Stimulated activated CD8-positive, alpha-beta memory T cell treated with anti-CD3 and anti-CD28 coated beads, Interleukin-7, amount 100 ng/mL, for 1 hour (primary cell): ENCODE measurements at places on chromosomes 3 and 15.

DNA sequence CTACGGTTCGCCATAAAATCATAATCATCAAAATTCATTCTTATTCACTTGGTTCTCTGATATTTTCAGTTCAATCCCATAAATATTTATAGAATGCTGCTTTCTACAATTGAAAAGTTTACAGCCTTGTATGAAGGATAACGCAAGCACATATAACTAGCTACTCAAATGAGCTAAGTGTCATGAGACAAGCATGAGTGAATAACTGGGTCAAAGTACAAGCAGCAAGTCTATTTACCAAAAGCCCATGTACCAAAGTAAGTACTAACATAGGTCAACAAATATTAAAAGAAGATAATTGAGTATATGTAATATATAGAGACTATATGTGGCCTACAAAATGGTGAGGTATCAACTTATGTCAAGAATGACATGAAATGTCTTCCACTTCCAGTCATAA, 596.6 kb downstream of the GBE1 start:
- DNase-seq, result no peak

GRCh38 chr3:178392511-178392926, 143.7 kb upstream of the KCNMB2 start:
- DNase-seq, result no peak

- DNase-seq, result no peak
These were observed 73.2 kb downstream of the CHDH start for GRCh38 chr3:53773021-53773436.

DNA sequence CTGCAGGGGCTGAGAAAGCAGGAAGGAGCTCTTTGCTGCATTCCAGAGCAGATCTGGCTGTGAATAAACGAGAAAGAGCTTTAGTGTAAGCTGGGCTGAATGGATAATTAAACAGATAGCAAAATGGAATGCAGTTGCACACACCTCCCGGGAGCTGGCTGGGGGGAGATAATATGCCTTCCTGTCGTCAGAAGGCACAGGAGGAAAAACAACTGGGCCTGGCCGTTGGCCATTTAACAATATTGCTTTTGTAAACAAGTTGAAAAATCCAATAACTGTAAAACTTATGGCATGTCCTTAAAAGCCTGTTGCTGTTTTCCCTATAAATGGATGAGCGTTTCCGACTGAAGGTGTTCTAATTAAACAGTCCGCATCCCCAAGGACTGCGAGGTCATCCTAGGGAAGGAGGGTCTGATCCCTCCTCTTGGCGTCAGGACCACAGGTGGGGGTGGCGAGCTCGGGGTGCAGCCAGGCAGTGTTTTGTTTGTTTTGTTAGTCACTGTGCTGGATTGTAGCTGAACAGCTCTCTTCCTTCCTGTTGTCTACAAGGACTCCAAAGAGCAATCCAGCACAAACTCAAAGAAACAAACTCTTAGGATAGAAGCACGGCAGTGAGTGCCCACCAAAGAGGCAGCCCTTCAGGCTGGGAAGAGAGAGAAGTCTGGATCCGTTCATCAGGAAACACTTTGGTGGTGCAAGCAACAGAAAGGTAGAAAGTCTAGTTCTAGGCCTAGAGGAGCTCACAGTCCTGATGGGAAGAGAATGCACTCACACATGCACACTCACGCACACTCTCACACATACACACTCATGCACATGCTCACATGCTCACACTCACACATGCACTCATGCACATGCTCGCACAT, 133.4 kb upstream of the SMAD3 start:
- DNase-seq, result no peak

DNA sequence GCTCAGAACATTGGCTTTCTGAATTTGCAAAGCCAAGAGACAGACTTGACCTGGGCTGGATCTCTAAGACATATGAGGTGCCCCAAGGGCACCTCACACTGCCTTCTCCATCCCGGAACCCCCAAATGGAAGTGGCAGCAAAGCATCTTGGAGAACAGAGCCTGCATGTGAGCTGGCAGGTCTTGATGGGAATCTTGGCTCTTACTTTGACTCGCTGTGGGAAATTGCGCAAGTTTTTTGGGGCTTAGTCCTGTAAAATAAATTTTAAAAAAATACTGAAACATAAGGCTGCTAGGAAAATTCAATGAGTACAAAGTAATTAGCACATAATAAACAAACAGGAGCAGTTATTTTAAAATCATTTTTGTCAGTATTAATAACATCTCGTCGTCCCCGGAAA, 13.7 kb upstream of the SEC22A start:
- DNase-seq, result no peak

DNA sequence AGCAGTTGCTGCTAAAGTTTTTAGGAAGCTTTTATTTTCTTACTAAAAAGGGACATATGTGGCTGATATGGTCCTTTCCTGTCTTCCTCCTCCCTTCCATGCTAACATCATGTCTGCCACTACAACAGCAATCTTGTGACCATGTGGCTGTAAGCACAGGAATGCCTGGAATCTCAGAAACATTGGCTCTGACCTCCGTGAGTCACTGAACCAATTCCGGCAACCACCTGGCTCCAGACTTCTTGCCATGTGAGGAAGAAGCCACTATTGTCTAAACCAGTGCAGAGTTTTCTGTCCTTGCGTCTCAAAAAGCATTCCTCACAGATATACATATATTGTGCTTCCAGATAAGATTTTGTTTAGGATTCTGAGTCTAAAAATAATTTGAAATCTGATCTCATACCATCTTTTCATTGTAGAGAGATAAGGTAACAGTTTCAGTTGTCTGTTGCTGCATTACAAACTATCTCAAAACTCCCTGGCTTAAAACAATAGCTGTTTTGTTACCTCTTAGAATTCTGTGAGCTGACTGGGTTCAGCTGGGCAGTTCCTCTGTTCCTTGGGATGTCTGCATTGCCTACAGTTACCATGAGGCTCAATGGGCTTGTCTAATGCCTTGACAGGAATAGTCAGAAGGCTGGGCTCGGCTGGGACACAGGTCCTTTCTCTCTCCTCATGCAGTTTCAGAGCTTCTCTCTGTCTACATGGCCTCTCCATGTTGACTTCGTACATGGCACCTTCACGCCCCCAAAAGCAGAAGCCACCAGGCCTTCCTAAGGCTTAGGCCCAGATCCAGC, 77.3 kb upstream of the MAGI1 start:
- no peak for DNase-seq

DNA sequence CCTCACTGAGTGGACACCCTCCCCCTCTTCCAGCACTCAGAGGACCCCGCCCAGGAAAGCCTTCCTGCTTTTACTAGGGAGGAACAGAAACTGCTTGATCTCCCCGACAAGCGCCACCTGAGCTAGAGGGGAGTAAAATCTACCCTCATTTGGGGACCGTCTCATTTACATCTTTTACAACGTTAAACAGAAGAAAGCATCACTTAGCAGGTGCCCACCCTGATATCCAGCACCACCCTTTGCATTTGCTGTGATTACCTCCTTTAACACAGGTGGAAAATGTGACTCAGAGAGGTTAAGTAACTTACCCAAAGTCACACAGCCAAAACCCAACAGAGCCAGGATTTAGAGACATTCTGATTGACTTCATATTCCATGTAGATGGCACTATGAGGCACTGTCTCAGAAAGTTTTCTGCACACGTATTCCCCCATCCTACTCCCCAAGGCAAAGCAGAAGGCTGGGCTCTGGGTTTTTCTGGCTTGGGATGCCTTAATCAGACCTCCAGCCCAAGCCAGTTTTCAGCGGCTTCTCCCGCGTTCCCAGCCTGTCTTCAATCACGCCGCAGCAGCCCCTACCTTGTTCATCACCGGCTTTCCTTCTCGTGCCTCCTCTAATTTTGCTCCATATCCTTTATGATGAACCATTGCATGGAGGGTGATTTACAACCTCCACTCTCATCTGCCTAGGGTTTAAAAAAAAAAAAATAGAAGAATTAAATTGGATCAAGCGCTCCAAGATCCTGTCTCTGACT, 314.6 kb upstream of the PROK2 start:
- DNase-seq, result no peak

- no peak for DNase-seq
These were observed 25.9 kb downstream of the PTPN23 start for GRCh38 chr3:47406762-47407149.

GRCh38 chr3:194382196-194382891, 12.8 kb upstream of the LRRC15 start:
- DNase-seq, result no peak

GRCh38 chr15:40155270-40155910, 5.5 kb upstream of the BUB1B start:
- no peak for DNase-seq

DNA sequence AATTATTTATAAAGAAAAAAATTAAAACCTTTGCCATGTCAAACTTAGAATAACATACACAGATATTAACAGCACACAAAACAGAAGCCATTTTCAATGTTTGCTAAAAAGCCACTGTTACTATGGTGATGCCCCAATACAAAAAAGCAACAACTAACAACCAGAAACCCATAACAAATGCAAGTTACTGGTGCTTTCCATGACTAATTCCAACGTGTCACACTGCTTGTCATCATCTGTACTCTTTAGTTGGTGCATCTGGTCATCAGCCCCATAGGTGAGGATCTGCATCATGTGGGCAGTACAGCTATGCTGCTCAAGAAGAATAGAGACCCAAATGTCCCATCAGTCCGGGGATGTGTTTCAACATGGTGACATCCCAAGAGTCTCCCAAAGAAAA, 52.8 kb downstream of the ATP8B4 start:
- no peak for DNase-seq

DNA sequence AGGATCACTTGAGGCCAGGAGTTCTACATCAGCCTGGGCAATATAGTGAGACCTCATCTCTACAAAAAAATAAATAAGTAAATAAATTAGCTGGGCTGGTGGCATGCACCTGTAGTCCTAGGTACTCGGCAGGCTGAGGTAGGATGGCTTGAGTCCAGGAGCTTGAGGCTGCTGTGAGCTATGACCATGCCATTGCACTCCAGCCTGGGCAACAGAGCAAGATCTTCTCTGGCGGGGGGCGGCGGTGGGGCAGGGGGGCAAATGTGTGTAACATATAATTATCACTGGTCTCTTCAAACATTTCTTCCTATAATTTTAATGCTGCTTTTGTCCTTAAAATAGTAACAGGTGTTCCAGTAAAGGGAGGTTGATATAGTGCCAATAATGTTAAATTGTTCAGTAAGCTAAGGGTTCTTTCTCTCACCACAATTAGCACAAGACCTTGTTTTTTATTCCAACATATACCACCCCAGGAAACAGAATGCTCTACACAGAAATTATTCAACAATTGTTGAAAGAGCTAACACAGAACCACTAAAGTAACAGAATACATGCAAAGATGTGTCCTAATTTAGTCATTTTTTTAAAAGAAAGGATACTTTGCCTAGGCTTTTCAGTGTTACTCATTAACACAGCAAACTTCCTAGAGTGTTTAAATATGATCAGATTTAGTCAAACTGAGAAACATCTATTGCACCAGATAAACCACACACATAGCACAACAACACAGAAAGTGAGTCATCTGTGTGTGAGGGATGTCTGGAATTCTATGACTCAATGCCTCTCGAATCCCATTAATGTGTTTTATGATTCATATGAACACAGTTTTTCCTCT, 29.1 kb downstream of the ANKRD28 start:
- no peak for DNase-seq

DNA sequence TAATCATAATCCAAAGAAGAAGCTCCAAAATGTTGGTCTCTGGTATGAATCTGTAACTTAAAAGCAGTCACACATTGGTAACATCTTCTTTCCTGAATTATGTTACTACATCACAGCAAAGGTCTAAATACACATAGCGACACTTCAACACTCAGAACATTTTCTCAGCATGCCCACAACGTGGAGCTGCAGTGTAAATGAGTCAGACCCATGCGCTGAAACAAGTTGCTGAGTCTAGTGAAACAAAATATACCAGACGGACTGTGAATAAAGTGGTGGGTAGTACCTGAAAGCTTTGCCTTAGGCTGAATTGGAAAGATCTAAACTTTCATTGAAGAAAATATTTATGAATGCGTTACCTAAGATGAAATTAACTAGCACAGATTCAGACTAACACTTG, 33.2 kb upstream of the GOLGA8B start:
- no peak for DNase-seq

- DNase-seq, result no peak
These were observed 34.2 kb downstream of the ATP2B2 start for GRCh38 chr3:10471054-10471688.

DNA sequence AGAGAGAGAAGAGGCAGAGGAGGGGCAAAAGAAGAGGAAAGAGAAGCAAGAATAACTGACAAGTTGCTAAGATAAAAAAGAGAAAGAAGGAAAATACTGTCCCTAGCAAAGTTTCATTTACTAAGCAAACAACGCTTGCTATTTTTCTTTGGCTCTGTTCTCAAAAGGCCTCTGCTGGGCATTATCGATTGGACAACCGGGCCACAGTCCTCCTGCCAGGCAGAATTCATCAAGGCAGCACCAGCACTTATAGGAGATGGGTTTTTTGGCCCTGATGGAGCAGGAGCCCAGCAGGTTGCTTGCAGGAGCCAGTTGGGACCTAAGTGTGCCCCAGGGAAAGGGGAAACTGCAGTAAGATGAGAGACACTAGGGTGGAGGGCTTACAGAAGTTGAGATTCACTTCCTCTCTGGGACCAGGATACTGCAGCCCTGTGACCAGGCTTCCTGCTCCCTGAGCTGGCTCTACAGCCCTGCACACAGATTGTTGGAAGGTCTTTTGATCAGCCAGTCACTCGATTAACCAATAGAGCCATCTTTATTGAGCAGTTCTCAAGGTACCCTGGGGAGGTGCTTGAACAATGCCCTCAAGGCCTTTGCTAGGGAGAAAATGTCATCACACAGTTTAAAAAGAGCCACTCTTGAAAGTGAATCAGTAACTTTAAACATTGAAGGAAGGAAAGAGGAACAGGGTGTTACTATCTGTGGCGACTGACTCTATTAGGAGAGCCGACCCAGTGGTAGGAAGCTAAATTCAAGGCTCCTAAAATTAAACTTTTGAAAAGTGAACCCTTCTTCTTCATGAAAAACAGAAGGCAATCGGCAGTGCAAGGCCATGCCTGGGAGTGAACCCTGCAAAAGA, 28.8 kb upstream of the GLCE start:
- no peak for DNase-seq

DNA sequence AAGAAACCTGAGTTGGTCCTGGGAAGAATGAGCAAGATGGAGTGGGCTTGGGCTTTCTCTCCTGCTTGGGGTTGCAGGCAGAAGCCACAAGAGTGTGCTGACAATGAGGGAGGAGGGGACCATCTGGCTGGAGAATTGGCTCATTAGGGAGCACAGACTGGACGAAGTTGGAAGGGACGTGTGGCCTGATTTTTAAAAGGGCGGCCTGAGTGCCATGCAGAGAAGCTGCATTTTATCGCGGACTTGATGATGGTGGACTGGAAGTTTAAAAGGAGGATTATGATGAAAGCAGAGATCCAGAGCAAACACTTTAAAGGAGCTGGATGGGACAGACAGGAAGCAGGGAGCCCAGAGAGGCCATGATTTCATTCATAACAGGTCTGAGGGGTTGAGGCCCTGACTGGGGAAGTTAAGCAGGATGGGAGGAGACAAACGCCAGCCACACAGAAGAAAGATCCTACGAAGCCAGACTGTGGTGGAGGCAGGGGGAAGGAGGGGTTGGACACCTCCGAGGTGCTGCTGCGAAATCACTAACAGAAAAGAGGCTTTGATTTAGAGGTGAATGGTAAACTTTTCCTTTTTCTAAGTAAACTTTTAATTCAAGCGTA, 23.6 kb downstream of the TLNRD1 start:
- no peak for DNase-seq
